ENCODE measurements at places on chromosomes 12 and 14.

DNA sequence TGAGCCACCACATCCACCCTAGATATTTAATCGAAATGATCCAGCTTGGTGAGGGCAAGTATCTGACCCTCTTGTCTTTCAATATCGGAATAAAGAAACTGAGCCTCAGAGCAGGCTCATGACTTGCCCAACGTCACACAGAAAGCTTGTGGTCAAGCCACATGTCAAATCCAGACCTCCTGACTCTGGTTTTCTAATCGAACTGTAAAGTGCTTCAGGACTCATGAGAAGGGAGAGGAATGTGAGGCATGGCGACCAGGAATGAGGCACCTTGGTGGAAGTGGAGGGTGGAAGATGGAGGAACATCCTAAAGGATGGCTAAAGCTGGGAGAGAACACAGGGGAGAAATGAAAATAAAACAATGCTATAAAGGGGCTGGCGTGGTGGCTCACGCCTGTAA is 27.9 kb upstream of the SPPL3 start:
- DNase-seq: no peak

DNA sequence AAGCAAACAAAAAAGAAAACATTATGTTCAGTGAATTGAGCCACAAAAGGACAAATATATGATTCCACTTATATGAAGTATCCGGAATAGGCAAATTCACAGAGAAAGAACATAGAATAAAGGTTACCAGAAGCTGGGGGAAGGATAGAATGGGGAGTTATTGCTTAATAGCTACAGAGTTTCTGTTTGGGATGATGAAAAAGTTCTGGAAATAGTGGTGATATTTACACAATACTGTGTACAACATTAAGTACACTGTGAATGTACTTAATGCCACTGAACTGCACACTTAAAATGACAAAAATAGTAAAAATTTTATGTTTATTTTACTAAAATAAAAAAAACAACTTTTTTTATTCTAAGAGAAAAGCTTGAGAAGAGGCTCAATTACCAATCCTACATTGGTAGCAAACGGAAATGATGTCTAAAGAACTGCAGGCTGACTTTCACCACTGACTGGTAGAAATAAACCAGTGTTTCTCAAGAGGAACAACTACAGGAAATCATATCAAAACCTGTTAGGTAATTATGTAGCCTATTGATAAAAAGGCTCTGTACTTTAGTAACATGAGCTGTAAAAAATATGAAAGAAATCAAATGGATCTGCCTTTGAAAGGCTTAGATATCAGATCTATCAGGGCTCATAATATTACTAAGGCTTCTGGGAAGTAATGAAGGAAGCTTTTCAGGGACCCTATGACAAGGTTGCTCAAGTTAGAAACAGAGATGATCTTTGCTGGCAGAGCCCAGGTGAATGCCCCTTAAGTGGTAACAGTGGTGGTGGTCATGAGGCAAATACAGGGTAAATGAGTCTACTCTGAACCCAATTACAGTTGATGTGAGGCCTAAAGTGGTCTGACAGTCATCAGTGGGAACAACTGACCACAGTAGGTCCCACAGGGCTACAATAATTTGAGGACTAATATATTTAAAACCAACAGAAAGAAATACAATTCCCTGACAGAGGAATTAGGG is 41.3 kb downstream of the BAZ1A start:
- no peak for DNase-seq

DNA sequence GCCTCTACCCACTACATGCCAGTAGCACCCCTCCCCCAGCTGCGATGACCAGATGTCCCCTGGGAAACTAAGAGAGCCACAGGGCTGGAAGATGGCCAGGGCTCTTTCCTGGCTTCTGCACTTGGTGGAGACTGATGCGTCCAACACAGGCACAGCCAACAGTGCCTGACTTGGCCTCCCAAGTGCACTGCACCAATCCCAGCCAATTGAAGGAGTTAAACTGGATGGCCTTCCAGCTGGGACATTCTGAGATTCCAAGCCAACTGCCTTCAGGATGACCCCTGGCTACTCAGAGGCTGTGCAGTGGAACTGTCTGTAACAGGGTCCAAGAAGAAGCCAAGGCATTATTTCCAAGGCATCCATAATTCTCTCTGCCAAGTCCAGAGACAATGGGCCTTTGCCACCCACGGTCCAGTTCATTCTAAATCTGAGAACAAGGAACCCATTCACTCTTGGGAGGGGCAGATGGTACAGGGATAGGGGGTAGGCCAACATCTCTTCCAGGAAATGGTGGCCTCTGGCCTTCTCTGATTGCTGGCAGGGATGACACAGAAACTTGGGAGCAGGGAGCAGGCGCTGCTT is 35.2 kb downstream of the PRIMA1 start:
- DNase-seq: peak; percentile 88

DNA sequence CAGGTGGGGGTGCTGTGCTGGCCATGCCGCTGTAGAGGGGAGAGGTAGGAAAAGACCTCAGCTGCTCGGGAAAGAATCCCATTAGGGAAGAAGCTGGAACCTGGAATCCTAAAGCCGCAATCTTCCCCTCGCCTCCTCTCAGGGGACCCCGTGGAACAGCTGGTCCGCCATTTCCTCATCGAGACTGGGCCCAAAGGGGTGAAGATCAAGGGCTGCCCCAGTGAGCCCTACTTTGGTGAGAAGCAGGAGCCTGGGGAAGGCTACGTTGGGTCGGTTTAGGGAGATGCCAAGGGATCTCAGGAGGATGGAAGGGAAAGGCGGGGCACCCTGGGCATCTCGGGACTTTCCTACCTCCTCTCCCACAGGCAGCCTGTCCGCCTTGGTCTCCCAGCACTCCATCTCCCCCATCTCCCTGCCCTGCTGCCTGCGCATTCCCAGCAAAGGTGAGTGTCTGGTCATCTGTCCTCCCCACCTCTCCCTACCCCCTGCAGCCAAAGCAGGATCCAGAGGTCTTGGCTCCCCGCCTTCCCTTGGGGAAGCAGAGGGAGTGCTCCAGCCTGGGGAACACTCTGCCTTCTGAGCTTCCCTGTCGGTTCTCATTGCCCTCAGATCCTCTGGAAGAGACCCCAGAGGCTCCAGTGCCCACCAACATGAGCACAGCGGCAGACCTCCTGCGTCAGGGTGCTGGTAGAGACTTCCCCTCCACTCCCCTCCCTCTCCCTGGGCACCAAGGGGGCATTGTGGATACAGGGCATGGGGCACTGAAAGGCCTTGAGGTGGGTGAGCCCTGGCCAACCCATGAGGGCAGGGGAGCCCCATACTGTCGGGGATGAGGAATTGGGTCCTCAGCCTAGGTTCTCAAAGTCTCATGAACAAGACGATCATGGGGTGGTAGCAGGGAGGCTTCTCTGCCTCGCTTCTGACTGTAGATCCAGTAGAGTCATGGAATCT is 12.4 kb downstream of the TNS2 start:
- DNase-seq: no peak

GRCh38 chr14:35963209-35963608 is 137.1 kb downstream of the BRMS1L start:
- DNase-seq: no peak

DNA sequence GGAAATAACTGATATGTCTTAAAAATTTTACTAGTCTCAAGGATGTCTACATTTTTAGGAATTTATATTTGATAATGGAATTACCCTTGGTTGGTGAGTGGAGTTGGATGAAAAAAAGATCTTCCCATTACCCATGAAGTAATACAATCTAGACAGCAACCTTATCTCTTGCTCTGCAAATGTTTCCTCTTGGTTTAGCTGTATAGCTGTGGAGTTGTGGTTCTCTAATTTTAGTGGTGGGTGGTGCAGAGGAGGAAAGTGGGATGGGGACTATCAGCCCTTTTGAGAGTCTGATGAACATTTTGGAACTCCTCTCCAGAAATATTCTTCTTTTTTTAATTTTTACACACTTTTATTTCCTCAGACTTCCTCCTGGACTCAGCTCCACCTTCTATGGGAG is 17.1 kb downstream of the SPX start:
- no peak for DNase-seq

- no peak for DNase-seq
Measured at GRCh38 chr14:35998303-35998702, 172.2 kb downstream of the BRMS1L start.

DNA sequence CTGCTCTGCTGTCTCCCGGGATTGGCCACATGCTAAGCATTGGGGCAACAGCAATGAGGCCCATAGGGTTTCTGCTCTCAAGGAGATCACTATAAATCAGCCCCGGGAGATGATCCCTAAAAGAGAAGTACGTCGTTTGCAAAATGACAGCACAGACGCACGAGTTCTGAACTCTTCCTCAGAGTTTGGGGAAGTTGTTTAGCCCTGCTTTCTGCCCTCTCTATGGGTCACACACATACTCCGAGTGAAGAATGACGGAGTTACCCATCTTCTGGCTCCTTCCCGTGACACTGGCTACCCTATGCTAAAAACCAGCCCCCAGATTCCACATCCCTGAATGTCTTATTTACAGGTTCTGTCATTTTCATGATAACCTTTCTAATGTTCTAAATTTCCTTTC is 258.0 kb upstream of the PLEKHG7 start:
- DNase-seq: peak; percentile 13

DNA sequence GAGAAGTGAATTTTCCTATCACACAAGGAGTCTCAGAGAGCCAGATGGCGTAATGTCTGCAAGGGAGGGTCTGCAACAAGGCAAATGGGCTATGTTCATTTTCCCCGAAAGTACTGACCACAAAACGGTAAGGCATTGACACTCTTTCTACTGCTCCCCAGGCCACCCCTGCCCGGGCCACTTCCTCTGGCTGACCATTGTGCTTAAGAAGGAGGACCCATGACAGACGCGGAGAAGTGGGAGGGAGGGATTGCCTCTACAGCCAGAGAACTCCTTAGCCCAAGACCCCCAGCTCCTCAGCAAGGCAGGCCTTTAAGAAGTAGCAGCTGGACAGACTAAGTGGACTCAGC is 1.2 kb downstream of the NCKAP5L start:
- DNase-seq: no peak

GRCh38 chr12:71392521-71393145 is 47.0 kb upstream of the LGR5 start:
- DNase-seq: no peak

DNA sequence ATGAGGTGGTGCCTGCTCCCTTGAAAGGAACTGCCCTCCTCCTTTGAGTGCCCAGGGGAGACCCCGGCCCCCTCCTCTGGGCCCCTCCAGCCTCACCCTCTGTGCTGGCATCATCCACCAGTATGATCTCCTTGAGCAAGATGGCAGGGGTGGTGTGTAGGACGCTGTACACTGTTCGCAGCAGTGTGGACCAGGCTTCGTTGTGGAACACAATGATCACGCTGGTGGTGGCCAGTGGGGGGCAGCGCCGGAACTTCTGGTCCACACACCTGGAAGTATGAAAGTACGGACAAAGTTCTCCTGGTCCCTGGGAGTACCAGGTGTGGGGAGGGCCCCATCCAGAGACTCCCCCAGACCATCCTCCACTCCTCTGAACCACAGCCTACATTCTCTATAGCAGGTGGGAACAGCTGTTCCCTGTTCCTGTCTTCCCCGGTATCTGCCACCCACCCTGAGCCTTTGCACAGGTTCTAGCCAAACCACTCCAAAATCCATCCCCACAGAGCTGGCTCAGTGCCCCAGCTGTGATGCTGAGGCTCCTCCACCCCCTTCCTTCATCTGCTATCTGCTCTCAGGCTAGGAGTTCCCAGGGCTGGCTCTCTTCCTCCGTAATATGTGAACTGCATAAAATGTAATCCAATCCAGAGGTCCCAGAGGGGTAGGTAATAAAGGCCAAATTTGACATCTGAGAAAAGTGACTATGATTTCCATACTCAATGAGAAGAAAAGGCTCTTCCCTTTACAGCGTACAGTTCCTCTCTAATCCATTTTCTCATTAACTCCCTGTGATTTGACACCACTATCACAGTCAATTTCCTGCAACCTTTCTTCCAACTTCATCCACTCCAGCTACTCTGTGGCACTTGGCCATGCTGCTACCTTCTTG is 13.9 kb downstream of the GALNT6 start:
- DNase-seq: no peak

DNA sequence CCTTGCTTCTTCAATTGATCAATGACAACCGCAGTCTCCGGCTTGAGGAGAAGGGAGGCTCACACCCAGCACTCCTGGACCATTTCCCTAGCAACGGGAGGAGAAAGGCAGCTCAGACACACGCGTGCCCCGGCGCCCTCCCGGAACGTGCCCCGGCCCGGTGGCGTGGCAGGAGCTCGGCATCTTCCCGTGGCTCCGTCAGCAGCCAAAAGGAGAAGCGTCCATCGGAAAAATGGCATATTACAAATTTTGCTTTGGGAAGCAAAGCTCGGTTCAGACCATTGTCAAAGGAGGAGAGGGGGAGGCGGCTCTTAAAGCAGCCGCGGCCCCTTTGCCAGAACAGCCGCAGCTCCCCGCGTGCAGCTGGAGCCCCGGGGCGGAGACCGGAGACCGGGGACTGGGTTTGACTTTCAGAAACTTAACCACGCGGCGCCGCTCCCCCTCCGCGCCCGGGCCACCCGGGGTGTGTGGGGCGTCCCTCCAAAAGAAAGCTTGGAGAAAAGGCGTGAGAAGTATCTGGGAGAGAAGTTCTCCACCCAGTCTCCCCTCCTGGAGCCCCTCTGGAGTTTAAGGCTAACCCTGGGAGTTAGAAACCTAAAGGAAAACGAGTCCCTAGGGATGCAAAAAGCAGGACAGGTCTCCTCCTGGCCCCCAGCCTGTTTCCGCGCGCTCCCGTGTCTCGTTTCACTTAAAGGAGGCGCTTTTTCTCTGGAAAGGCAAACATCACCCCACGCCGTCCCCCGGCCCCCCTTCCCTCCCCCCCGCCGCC is 545 bp downstream of the PPFIA2 start:
- DNase-seq: no peak

- no peak for DNase-seq
Measured at GRCh38 chr14:92785667-92786426, 8.3 kb upstream of the GOLGA5 start.

DNA sequence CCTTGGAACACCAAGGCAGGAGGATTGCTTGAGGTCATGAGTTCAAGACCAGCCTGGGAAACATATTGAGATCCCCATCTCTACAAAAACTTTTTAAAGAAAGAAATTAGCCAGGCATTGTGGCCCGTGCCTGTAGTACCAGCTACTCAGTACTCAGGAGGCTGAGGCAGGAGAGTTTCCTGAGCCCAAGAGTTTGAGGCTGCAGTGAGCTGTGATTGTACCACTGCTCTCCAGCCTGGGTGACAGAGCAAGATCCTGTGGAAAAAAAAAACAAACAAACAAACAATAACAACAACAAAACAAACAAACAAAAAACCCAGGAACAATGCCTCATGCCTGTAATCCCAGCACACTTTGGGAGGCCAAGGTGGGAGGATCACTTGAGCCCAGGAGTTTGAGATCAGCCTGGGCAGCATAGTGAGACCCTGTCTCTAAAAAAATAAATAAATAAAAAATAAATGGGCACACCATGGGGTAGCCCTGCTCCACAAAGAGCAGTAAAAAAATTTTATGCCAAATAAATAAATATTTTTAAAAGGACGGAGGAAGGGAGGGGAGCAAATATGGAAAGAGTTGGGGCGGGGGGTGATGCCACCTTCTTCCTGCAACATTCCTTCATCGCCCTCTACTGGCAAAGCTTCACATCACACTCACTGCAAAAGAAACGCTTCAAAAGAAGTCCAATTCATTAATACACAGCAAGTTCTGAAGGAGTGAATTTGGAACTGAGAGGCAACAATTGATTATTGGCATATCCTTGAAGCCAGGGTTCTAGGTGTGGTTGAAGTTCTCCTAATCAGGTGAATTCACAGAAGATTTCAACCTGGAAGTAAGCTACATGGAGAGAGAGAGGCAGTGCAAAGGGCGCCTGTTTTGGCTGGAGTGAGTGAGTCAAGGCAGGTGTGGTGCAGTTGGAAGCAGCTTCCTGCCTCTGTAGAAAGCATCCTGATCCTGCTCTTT is 8.8 kb upstream of the GNPTAB start:
- peak; percentile 49 for DNase-seq

- DNase-seq: peak; percentile 80
Measured at GRCh38 chr12:45726603-45727300, 2.8 kb upstream of the ARID2 start.
